ENCODE measurements at places on chromosomes 4 and X.

- no peak for DNase-seq
Measured at GRCh38 chr4:72505314-72505744, 63.7 kb downstream of the ADAMTS3 start.

GRCh38 chr4:86508436-86508835, 85.7 kb upstream of the PTPN13 start:
- no peak for DNase-seq

GRCh38 chrX:103400931-103401330, 24.6 kb downstream of the BEX3 start:
- DNase-seq: no peak

- DNase-seq: no peak
Measured at GRCh38 chr4:16230308-16230707, 4.0 kb upstream of the TAPT1 start.

All from stimulated activated CD4-positive, alpha-beta T cell treated with anti-CD3 and anti-CD28 coated beads, TNF-alpha, amount 100 ng/mL, for 1 hour (primary cell).